A549 treated with AZD2906 at 1 μM for 4 hours (cell line): ENCODE measurements at places on chromosomes 2 and 18. TPM values are rescaled to one million over a fixed set of nuclear protein-coding genes. Genes with fewer than 3 reads are reported as not detected.

NT5DC4 gene
- total RNA-seq = 0.06 to 0.94 TPM in 2 of 5 replicates, not detected in the others

GATA6 gene
- 1.3 to 1.9 TPM (median 1.8 TPM) in 5 replicates for total RNA-seq

ZC3H6 gene
- 0.17 to 0.45 TPM (median 0.38 TPM) in 5 replicates for total RNA-seq

COL6A3 gene
- total RNA-seq = 0.18 to 0.29 TPM (median 0.24 TPM) in 5 replicates

IL1R1 gene
- total RNA-seq = 40.1 to 55.7 TPM (median 47.1 TPM) in 5 replicates

CPLX4 gene
- total RNA-seq = not detected in 5 replicates

GPR75 gene
- total RNA-seq = 1.2 to 2.0 TPM (median 1.6 TPM) in 5 replicates

GAL3ST2 gene
- total RNA-seq = 0.11 to 0.37 TPM (median 0.25 TPM) in 5 replicates

CAVIN2 gene
- 45.9 to 78.6 TPM (median 67.9 TPM) in 5 replicates for total RNA-seq

ABCG8 gene
- total RNA-seq = not detected in 5 replicates

MERTK gene
- total RNA-seq = 3.0 to 4.3 TPM (median 3.3 TPM) in 5 replicates

ZNF521 gene
- total RNA-seq = not detected in 5 replicates

TMEM150A gene
- 12.3 to 17.2 TPM (median 16.1 TPM) in 5 replicates for total RNA-seq

SULT1C4 gene
- total RNA-seq = not detected in 5 replicates

CCDC93 gene
- 11.2 to 14.6 TPM (median 13.0 TPM) in 5 replicates for total RNA-seq

DQX1 gene
- total RNA-seq = 0.07 to 0.15 TPM (median 0.13 TPM) in 5 replicates

IL36G gene
- not detected in 5 replicates for total RNA-seq

KCMF1 gene
- 117 to 131 TPM (median 124 TPM) in 5 replicates for total RNA-seq

TMEM178A gene
- 0.10 to 0.16 TPM (median 0.13 TPM) in 5 replicates for total RNA-seq

FBLN7 gene
- 0.37 to 0.67 TPM (median 0.53 TPM) in 5 replicates for total RNA-seq

FRZB gene
- total RNA-seq = 0.04 to 0.13 TPM (median 0.11 TPM) in 5 replicates

AMER3 gene
- total RNA-seq = not detected in 5 replicates

ALKAL2 gene
- total RNA-seq = not detected in 5 replicates

C2orf81 gene
- total RNA-seq = 2.4 to 3.6 TPM (median 3.2 TPM) in 5 replicates
